Stimulated activated CD4-positive, alpha-beta T cell treated with anti-CD3 and anti-CD28 coated beads, Interleukin-15, amount 100 ng/mL, for 1 hour (primary cell): ENCODE measurements at places on chromosomes 12 and 14.

- DNase-seq: no peak
Observed at GRCh38 chr14:75343911-75344310, 65.3 kb downstream of the FOS start.

DNA sequence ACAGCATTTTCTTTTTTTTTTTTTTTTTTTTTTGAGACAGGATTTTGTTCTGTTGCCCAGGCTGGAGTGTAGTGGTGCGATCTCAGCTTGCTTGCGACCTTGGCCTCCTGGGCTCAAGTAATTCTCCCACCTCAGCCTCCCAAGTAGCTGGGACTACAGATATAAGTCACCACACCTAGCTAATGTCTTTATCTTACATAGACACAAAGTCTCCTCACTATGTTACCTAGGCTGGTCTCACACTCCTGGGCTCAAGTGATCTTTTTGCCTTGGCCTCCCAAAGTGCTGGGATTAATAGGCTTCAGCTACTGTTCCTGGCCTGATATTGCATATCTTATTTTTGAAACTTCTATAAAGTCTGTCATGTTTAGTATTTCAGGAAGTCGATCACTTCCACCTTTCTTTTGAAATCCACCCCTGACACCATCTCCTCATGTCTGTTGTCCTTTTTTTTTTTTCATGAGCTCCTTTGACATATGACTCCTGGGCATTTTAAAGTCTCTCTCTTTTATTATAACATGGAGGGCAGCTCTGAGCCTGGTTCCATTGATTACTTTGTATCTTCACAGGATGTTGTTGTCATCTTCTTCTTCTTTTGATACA, 5.9 kb upstream of the A2ML1 start:
- no peak for DNase-seq

DNA sequence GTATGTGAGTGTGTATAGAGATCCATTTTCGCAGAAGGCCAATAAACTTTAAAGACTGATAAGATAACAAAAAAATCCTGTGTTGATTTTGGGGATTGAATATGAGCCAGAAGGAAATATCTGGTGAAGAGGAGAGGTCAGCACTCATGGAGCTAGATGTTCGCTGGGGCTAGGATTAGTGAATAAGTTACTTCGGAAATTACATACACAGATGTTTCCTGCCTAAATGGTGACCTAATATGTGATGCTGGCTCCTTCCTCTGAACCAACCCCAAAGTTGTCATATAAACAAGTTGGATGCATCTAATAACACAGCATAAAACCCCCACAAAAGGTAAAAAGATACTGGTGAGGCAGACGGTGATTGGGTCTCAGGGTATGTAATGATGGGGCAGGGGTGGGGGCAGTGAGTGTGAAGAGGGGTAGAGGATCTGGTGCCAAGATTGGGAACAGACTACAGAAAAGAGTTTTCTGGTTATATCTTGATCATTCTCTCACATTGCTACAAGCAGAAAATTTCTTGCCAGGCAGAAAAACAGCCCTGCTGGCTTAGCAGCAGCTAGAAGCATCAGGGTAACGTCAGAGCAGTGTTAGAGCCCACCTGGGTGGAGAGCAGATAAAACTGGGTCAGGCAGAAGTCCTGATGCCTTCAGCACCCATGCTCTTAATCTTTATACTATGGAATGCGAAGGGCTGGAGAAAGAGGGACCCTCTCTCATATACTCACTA, 140.4 kb upstream of the GZMB start:
- no peak for DNase-seq

GRCh38 chr14:61076556-61076955, 95.5 kb downstream of the SLC38A6 start:
- DNase-seq: no peak

DNA sequence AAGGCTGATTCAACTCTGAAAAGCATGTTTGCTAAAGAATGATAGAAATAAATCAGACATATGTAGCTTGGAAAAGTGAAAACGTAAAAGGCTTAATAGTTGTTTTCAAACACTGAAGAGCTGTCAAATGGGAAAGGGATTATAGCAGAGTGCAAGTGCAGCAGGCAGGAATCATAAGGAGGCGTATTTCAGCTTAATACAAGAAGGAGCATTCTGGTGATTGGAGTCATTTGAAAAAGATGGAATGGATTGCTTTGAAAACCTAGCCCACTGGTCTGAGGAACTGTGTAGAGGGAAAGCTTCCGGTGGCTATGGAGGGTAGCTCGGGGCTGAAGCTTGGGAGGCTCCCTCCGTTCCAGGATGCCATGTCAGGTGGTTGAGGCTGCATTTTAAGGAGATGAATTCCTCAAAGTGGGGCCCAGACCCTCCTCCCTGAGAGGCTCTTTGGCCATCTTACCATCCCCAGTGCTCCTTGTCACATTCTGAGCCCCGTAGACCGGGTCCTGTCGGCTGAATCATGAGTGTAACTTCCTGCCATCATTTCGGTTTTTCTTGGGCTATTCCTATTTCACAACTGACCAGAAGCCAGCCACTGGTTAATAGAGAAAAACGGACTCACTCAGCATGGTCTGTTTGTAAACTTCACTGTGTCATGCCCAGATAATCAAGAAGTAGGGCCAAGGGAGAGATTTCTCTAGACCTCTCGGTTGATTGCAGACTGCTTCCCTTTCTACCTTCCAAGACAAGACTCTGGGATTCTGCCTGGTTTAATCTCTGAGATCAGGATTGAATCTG, 6.5 kb downstream of the WNT5B start:
- DNase-seq: no peak

GRCh38 chr12:24596768-24597388, 352.0 kb downstream of the BCAT1 start:
- no peak for DNase-seq

DNA sequence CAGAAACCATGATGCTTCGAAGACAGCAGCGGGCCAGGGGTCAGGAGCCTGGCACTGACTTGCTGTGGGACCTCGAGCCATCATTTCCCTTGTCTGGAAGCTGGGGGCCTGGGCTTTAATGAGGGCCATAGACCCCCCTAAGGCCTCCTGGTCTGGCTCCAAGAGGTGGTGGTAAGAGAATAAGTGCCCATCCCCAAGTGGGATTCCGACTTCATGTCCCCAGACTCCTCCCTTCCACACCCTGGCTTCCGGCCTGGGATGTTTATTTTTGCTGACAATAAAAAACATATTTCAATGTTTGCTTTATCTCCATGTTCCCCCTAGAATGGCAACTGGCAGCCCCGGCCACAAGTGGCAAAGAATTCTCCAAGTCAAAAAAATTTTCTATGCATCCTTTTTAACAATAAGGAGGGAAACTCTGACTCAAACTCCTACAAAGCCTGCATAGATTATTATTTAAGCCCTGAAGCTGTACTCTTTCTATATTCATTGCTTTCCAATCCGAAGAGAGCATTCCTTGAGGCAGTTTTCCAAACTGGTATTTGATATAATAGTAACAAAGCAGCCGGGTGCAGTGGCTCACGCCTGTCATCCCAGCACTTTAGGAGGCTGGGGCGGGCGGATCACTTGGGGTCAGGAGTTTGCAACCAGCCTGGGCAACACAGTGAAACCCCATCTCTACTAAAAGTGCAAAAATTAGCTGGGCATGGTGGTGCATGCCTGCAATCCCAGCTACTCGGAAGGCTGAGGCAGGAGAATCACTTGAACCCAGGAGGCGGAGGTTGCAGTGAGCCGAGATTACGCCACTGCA, 84.0 kb downstream of the ITPK1 start:
- no peak for DNase-seq

- no peak for DNase-seq
Observed at GRCh38 chr12:105706321-105706972, 376.0 kb downstream of the C12orf75 start.

DNA sequence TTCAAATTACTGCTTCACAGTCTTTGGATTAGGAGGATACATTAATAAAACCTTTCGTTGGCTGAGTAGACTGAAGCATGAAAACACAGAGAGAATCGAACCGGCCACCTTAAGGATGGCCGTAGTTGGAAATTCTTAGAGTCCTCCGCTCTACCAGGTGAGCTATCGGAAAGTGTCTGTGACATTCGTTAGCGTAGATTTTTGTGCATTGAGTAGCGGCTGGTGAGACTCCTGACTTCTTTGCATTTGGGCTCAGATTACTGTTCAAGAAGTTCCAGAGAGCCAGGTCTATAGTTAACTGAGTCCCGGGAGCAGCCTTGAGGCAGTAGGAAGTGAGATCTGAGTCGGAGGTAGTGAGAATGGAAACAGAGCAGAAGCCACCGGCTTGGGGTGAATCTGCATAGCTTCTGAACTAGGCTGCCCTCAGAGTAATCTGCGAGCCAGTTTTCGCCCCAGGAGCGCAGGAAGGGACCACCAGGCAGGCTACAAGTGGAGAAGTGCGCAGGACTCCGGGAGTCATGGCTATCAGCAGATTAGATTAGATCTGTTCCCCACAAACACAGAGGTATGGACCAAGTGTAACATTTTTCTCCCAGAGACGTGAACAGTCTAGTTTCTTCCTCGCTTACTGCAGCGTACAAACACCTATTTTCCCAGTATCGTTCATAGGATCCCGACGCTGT, 11.0 kb downstream of the OR6S1 start:
- DNase-seq: no peak

DNA sequence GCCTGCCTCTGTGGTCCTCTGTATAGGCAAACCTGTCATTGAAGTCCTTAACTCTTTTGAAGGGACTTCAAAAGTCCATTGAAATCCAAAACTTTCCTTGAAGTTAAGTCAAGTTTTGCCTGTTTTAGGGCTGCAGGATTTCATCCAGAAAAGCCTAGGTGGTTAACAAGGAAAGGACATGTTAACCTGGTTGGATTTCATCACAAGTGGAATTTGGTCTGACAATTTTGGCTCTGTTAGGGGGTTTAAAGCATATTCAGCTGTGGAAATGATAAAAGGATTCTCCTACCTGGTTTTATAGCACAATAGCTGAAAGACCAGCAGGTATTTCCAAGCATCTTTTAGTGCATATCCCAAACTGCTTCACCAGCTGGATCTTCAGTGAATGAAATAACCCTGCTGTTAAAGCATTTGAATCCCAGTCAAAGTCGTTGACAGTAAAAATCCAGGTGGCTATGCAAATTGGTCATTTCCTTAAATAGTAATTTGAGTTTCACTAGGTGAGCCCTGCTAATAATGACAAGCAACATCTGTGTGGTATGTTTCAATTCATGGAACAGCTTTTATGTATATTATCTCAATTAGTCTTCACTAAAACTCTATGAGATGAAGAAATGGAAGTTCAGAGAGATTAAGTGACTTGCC, 400.5 kb downstream of the ETNK1 start:
- DNase-seq: no peak

- no peak for DNase-seq
Observed at GRCh38 chr14:38255673-38256532, at the start of gene CLEC14A. Gene CLEC14A (minus strand): TSS chr14:38256093. CDS start chr14:38256022, 71 bp downstream.
